ENCODE measurements at places on chromosomes 1 and 21.

- no peak for DNase-seq
Observed at GRCh38 chr1:175369696-175370095, 177.1 kb upstream of the KIAA0040 start.

DNA sequence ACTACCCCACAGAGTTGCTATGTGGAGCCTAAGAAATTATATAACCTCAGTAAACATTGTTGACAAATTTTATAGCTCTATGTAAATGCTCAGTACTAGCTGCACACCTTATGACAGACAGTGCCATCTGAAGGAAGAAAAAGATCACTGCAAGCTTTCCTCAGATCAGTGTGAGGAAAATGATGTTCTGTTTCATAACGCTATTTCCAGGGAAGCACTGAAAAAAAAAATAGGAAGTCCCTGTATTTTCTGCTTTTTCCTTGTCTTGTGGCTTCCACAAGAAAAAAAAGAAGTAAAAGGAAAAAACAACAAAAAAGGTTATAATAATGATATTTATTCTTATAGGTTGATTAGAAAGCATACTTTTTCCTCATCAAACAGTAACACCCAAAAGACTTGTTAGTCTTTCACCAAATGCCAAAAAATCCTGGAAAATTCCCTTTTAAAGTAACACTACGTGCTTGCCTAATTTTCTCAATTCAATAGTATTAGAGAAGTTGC, 23.2 kb downstream of the LYST start:
- DNase-seq, result peak; percentile 32

DNA sequence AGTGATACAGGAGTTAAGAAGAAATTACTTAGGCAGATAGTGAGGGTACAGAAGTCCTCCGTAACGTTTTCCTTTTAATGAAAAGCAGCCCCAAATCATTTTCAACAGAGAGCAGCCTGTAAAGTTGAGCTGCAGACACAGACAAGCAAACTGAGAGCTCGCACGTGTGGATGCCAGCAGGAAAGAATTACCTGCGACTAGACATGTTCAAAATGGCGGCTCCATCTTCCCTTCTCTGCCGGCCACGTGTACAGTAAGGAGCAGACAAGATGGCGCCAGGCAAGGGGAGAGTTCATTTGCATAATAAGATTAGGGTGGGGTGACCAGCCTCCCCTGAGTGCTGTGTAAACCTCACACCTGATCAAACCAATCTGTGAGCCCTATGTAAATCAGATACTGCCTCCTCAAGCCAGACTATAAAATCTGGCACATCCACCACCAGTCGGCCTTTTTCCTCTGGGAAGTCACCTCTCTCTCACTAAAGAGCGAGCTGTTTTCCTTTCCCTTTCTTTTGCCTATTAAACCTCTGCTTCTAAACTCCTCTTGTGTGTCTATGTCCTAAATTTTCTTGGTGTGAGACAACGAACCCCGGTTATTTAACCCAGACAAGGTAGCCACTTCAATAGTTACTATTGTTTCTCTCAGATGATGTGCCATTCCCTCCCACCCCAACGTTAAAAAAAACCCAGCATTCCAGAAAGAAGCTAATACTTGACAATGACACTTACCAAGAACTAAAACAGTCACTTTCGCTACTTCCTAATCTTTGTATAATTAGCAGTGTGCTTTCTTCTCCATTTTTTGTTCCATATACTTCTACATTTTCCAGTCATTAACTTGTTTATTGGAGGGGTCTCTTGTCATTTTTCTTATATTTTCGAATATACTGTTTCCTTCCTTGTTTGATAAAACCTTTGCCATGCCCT, 27.4 kb downstream of the DUSP10 start:
- DNase-seq, result no peak

DNA sequence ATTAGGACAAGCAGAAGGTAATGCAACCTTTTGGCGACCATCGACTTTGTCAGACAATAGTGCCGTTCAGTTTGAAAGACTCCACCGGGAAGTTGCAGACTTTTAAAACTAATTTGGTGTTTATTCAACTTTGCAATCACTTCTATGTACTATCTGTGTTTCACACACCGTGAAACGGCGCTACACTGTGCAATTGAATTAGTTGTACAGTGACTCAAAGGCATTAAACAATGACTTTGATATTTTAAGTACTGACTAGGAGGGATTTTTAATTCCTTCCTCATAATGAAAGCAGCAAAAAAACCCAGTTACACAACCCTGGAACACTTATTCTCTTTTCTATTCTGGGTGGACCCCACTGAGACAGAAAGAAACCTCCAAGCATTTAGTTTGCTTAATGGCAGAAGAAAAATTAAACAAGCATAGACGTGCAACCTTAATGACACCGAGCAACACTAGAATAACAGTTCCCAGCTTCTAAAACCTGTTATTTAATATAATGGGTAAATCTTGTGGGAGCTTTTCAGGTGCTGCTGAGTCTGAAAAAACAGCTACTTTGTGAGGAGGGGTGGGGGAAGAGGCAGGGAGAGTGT, 176.8 kb downstream of the LMO4 start:
- DNase-seq, result peak; percentile 87

Data from NCI-H2227 treated with DMSO at 0.1 percent for 48 hours (cell line).